ENCODE measurements at places on chromosomes 12 and 14. TPM values are rescaled to one million over a fixed set of nuclear protein-coding genes. Genes with fewer than 3 reads are reported as not detected.

WIF1 gene
- total RNA-seq, result 0.11 TPM

GRCh38 chr14:52014601-52015267, 25.4 kb downstream of the RTRAF start:
- H3K4me3 ChIP-seq, result no peak overlapping the region
- peaks cover 76% of the 10 kb centered on the region for H3K36me3 ChIP-seq
- H3K4me1 ChIP-seq, result peaks cover 37% of the 10 kb centered on the region
- no peak overlapping the region for H3K27ac ChIP-seq

- DNase-seq, result no peak
- H3K27ac ChIP-seq, result peak overlapping the region; percentile 79
- H3K4me3 ChIP-seq, result no peak overlapping the region
- no peaks in the 10 kb centered on the region for H3K27me3 ChIP-seq
- peaks cover 61% of the 10 kb centered on the region for H3K4me1 ChIP-seq
Measured at GRCh38 chr14:68780358-68781160, 12.3 kb downstream of the ZFP36L1 start.

GRCh38 chr14:69259168-69259526, 811 bp upstream of the GALNT16 start:
- peaks cover 42% of the 10 kb centered on the region for H3K4me1 ChIP-seq
- H3K27me3 ChIP-seq, result peaks cover 51% of the 10 kb centered on the region
- DNase-seq, result no peak
- H3K36me3 ChIP-seq, result no peaks in the 10 kb centered on the region
- no peak overlapping the region for H3K27ac ChIP-seq

GRCh38 chr12:102372087-102372486, 108.3 kb downstream of the IGF1 start:
- no peaks in the 10 kb centered on the region for H3K4me1 ChIP-seq
- no peaks in the 10 kb centered on the region for H3K36me3 ChIP-seq
- no peaks in the 10 kb centered on the region for H3K27me3 ChIP-seq
- H3K27ac ChIP-seq, result no peak overlapping the region
- H3K4me3 ChIP-seq, result no peak overlapping the region

DNA sequence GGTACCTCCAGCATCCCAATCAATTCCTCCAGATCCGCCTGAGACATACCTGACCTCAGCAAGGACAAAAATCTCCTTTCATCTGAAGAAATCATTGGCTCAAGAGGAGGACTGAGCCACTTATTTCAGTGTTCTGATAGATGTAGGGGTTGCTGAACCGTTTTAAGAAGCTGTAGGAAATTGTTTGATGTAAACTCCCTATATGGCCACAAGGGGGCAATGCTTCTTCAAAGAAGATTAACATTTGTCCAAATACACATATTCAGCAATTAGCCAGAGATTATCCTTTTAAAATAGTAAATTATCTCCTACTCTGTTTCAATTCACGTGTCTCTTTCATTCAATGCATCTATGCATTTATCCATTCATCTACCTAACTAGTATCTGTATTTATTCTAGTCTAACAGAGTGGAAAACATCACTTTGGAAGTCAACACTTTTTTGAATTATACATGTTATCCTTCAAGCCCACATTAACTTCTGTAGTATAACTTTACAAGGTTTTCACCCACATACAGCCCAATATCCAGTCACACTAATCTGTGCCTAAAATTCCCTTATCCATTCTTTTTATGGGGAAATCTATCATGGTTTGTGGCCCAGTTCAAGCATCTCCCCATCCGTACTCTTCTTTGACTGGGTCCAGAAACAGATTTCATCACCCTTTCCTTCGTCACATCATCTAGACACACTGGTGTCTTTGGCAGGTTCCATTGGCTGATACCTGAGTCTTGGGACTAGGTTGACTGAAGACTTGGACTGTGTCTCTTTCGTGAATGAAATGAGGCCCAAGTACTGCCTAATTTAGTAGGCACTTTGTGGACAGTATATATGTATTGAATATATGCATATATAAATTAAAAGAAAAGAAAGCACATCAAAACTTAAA, 411.0 kb upstream of the OR4E1 start:
- H3K36me3 ChIP-seq, result no peaks in the 10 kb centered on the region
- DNase-seq, result no peak
- no peaks in the 10 kb centered on the region for H3K4me1 ChIP-seq
- H3K27ac ChIP-seq, result no peak overlapping the region
